Fibroblast of villous mesenchyme (primary cell): ENCODE measurements at places on chromosomes 13 and 19. TPM values are rescaled to one million over a fixed set of nuclear protein-coding genes. Genes with fewer than 3 reads are reported as not detected.

GRCh38 chr13:104937881-104938280 is 1597.6 kb downstream of the EFNB2 start:
- DNase-seq, result no peak

DNA sequence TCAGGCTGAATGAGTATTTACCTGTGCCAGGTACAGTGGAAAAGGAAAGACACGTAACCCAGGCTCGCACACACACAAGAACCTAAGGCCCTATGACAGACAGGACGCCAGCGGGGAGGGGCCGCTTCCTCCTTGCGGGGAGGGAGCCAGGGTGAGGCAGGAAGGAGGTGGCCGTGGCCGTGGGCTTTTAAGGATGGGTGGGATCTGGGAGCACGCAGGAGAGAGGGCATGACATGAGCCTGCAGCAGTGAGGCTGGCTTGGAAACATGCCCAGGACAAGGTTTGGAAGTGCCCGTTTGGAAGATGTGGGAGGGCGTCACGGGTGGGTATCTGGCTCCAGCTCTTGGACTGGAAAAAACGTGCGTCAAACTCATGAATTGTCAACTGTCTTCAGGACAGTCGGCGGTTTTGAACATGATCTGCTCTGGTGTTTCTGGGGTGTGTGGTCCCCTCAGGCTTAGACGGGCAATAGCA is 20.1 kb downstream of the SH3GL1 start:
- DNase-seq, result no peak

GRCh38 chr19:51071095-51071405 is 6.2 kb upstream of the KLK13 start:
- no peak for DNase-seq

DNA sequence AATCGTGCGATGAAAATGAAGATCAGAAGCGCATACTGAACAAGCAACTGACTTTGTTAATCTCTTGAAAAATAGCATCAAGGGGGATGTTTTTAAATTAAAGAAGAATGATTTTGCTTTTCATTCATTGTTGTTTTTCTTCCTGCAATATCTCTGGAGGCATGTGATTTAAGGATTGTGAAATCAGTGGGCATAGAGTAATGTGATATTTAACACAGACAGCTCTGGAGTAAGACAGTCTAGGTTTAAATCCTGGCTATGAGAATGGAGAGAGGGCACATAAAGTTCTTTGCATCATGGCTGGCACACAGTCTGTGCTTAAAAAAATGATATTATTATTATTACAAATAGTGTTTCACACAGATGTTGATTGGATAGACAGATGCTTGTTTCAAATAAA is 243.1 kb upstream of the NBEA start:
- DNase-seq, result peak; percentile 26

GRCh38 chr19:50553134-50553703 is 15.0 kb downstream of the LRRC4B start:
- DNase-seq, result no peak

- DNase-seq, result no peak
Observed at GRCh38 chr13:34464011-34464410, 478.1 kb upstream of the NBEA start.

DNA sequence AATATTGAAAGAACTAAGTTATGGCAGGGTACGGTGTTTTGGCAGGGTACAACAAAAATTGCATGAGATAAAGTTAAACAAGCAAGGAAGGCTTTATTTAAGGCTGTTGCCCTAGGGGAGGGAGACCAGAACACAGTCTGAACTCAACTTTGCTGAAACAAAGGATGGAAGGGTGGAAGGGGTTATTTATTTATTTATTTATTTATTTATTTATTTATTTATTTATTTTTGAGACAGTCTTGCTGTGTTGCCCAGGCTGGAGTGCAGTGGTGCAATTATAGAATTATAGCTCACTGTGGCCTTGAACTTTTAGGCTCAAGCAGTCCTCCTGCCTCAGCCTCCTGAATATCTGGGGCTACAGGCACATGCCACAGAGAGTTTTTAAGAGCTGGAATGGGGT is 75.9 kb downstream of the HS6ST3 start:
- DNase-seq, result no peak

- DNase-seq, result no peak
Observed at GRCh38 chr13:65613004-65613403, 1617.1 kb downstream of the PCDH9 start.

DNA sequence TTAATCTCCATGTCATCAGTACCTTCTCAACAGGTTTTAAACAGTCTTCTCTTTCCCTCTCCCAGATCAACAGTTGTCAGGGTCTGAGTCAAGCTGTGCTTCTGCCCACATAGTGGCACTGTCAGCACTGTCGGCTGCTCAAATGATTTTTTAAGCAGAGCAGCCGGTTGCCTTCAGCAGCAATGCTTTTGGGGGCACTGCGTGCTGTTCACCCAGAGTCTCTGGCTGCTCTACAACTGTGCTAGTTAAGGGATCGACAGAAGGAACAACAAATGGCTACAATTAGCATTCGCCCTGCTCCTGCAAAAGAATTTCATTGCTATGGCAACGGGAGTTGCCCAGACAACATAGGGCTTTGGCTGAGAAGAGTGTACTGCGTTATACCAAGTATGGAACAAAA is 412.9 kb downstream of the DIAPH3 start:
- DNase-seq, result peak; percentile 74

DNA sequence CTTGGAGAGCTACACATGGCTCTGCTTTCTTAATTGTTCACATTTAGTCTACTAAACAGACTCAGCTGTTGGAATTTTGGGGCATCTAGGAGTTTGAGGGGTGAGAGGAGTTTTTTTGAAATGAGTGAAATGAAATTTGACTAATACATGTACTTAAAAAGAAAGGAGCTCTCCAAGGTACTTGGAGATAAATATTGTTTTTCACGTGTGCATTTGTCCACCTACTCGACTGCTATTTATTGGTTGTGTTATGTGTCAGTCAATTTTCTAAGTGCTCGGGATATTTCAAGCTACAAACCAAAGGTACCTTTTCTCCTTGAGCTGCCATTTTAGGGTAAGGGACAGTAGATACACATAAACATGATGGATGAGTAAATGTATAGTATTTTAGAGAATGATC is 697.0 kb downstream of the LIG4 start:
- peak; percentile 29 for DNase-seq

- peak; percentile 45 for DNase-seq
Observed at GRCh38 chr19:35000647-35001501, 751 bp downstream of the GRAMD1A start.

DNA sequence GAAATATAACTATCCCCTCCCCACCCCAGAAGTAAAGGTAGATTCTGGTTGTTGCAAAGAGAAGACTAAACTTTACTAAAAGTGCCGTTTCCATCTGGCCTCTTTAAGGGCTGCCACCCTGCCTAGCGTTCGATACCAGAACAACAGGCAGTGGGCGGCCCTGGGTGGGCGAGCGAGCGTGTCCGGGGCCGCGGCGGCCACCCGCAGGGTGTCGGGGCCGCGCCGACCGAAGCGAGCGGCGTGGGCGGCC is 2.6 kb downstream of the FGF9 start:
- DNase-seq, result no peak

DNA sequence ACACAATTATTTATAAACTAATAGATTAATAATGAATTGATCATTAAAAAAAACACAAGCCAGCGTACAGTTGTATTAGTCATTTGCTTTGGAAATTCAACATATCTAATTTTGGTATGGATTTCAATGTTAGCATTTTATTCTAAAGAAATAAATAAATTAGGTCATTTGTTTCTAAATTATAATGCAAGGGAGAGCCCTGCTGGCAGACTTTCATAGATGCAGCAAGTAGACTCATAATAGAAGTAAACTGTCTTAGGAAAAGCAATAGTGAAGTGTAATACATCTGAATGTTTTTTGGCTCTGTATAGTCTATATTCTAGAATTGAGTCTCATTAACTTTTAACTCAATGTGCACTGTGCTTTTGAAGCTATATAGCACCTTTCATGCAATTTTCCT is 982.4 kb upstream of the MIR17HG start:
- peak; percentile 13 for DNase-seq

- no peak for DNase-seq
Observed at GRCh38 chr13:50388481-50388880, 373.2 kb downstream of the KCNRG start.

DNA sequence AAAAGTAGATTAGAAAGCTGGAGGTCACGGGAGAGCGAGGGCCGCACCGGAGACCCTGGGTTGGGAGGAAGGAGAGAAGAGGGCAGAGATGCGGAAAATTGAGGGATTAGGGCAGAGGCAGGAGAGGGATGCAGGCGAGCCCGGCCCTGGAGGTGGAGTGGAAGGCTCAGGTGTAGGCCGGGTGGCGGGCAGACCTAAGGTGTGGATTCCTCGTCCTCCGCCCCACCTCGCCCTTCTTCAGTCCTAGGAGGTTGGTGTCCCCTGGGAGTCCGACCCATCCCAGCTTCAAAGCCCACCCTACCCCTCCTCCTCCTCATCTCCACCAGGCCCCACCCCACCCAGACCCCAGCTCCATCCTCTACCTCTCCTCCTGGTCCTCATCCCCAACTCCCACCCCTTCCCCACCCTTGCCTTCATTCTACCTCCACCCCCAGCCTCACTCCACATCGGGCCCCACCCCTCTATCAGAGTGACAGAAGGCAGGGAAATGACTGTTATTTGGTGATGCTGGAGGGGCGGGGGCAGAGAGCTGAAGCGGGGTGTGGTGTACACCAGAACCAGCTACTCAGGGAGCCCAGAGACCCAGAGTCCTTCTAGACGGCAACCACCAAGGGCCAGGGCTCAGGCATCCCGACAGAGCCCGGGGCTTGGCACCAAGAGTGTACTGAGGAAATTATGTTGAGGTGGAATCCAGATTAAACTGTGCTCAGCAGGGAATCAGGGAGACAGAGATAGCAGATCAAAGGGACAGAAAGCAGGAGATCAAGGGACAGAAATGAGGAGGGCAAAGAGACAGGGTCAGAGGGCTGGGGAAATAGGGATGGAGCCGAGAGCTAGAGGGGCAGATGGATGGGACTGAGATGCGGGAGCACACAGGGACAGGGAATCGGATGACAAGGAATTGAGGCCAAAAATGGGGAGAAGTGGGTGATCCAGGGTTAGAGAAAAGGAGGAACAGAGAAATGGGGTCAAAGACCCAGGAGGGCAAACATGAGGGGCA is 6.4 kb downstream of the ERFL start:
- DNase-seq, result no peak

- no peak for DNase-seq
Observed at GRCh38 chr19:41350735-41351338, 2.9 kb downstream of the TGFB1 start.

- no peak for DNase-seq
Observed at GRCh38 chr13:76271728-76272232, 614.4 kb downstream of the KCTD12 start.

DNA sequence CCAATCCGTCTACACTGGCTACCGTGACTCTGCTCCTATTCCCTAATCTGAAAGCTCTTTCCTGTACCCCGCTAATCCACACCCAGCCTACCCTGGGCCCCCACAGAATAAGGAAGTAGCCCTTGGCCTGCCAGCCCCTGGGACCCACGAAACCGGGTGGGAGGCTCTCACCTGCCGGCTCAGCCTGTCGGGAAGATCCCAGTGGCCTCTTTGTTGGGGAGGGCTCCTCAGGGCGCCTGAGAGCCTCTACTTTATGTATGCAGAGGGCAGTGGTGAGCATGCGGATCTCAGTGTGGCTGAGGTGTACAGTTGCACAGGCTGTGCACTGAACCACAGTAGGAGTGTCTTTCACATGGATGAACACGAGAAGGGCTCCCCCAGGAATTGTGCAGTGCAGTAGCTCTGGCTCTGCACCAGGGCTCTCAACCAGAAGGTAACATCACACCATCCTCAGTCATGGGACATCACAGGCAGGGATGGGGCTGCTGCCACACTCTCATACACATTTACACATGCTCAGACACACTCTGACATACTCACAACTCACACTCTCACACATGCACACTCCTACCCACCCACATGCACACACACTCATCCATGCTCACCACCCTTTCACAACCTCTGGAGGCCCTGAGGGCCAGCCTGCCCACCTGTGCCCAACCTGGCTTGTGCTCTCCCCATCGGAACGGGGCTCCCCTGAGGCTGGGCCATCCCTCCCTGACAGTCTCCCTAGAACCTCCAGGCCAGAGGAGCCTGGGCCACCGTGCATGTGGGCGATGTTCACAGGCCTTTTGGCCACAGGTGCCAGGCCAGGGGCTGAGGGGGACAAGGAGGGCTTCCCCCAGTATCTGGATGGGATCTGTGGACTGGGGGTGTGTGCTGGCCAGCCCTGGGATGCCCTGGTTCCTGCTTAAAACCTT is 135.0 kb downstream of the URI1 start:
- DNase-seq, result no peak

GRCh38 chr13:110912651-110913051 is 2.2 kb downstream of the ANKRD10 start:
- DNase-seq, result peak; percentile 80

- peak; percentile 28 for DNase-seq
Observed at GRCh38 chr19:49818649-49819370, 721 bp downstream of the MED25 start.

- peak; percentile 28 for DNase-seq
Observed at GRCh38 chr19:36436531-36436930, 18.1 kb upstream of the ZFP82 start.

DNA sequence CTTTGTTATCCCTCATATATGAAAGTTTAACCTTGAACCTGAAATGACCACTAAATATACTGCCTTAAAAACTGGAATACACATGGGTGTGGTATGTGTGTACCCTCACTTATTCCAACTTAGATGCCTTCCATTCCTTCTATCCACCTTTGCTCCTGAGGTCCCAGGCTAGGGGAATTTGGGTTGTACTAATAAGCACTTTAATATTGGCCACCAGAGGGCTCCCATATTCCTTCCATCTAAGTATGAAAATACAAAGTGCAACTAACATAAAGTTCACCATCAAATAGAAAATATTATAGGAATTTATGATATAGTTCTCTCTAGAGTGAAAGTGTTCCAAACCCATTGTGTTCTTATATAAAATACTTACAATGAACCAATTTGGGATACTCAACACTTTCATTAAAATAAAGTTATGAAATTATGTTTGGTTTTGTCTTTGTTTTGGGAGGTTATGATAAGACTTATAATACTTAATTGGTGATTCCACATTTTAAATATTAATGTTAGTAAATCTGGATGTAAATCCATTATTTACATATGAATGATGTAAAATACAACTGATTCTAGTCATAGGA is 62.3 kb downstream of the ITGBL1 start:
- DNase-seq, result peak; percentile 82

DNA sequence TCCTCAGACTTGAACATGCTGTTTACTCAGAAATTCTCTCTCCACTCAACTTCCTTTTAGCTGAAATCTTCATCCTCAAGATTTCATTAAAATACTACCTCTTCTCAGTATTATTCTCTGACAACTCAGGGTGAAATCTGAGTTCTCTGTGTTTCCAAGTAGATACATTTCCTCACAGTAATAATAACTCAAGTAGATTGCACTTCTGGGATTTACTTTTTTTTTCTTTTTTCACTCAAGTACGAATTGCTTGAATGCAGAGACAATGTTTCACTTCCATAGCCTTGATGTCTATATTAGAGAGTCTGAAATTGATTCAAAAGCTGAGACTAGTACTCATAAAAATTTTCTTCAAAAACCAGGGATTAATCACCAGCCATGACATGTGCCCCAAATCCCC is 166.4 kb downstream of the SLITRK5 start:
- DNase-seq, result no peak

GRCh38 chr19:10655457-10656312 is 1.5 kb downstream of the ILF3 start:
- DNase-seq, result peak; percentile 49

The IL11 gene
- 3.0 and 5.2 TPM in 2 replicates for total RNA-seq

The CADM4 gene
- 7.7 and 22.0 TPM in 2 replicates for total RNA-seq

The OR4F17 gene
- 0.32 TPM in 1 of 2 replicates, not detected in the other for total RNA-seq

The CERS1 gene
- total RNA-seq, result 0.32 and 1.3 TPM in 2 replicates

The NKG7 gene
- not detected in 2 replicates for total RNA-seq

The LILRA5 gene
- not detected in 2 replicates for total RNA-seq

The LGALS7B gene
- not detected in 2 replicates for total RNA-seq

The LPAR2 gene
- 0.86 and 0.97 TPM in 2 replicates for total RNA-seq

The ZNF91 gene
- 13.9 and 19.9 TPM in 2 replicates for total RNA-seq

The CLC gene
- total RNA-seq, result not detected in 2 replicates

The GNG7 gene
- total RNA-seq, result under 0.01 TPM in 1 of 2 replicates, not detected in the other

The NACC1 gene
- 95.0 and 104 TPM in 2 replicates for total RNA-seq
